NCI-H446 (cell line): ENCODE measurements at places on chromosomes 12 and 14.

DNA sequence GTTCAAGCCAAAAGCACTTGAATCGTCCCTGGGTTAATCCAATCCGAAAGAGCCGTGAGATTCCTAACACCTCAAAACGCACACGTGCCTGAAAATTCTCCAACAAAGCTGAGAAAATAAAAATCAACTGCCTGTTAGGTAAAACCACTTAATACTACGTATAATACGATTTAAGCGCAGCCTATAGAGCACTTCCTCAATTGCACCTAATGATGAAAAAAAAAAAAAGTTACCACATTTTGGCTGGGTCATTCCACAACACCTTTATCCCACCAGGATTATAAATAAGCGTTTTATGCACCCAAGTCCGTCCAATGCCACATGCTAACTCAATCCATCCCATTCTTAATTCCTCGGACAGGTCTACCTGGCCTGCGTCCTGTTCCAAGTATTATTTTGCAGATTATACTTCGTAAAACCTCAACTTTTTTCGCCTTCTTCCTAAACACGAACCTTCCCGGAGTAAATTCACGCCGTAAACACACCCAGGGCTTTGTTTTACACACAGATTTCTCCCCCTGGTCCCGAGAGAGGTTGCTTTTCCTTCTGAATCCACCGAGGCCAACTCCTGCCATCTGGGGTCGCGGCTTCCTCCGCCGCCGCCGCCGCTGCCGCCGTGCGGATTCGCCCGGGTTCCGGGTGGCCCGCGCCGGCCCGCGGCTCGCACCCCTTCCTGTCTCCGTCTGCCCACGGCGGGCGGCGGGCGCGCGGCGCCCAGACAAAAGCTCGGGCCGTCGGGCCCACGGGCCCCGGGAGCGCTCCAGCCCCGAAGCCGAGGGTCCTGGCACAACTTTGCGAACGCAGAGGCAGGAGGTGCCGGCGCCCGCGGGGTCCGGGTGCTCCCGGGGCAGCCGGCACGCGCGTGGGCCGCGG is 66.2 kb downstream of the RNF34 start:
- DNase-seq = no peak

DNA sequence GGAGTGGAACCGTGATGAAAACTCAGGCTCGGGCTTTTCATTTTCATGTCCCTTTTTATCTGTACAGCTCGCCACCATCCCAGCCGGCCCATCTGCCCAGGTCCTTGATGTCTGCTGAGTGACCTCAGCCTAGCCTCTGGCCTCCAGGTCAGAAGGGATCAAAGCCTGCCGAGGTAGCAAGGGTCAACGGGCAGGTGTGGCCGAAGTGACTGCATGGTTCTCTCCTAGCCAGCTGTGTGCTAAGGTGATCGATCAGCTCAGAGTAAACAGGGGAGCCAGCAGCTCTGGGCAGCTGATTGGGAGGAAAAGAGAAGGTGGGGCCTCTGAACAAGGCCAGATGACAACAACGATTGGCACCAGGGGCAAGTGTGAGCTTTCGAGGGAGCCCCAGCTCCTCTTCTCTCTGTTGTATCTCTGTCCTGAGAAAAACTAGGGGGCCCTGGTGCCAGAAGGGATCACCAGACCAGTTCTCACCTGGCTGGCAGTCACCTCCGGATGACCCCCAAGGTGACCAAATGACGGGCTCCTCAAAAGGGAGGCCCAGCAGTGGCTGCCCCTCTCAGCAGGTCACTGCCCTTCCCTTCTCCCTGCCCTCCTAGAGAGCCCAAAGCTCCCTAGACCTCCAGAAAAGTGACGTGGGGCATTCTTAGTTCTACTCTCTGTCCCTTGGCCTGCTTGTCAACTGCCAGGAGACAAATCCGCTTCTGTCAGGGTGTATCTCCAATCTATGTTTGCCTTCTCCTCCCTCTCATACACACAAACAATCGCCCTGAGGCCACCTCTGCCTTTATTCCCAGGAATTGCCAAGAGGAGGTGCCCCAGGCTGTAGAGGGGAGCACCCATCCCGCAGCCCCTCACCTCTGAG is 3.4 kb downstream of the SLC6A12 start:
- DNase-seq = no peak

- DNase-seq = peak; percentile 24
These were observed 42.5 kb upstream of the MYBPC1 start for GRCh38 chr12:101552277-101552676.

DNA sequence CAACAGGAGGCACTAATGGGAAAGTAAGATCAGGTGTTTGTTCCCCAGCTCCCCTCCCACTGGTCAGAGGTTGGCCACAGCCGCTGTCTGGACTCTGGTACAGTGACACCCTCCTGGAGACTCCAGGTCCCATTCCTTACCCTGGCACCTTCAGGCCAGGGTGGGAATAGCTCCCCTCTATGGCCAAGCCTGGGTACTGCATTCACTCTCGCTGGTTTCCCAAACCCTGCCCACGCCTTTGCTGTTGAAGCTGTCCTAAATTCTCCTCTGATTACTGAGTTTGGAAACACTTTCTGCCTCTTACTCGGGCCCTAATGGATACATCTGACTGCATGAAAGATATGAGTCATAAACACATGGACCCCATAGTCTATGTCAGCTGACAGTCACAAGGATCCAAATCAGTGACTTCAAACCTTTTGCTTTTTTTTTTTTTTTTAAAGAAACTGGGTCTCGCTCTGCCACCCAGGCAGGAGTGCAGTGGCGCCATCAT is 17.9 kb downstream of the HRK start:
- DNase-seq = no peak

DNA sequence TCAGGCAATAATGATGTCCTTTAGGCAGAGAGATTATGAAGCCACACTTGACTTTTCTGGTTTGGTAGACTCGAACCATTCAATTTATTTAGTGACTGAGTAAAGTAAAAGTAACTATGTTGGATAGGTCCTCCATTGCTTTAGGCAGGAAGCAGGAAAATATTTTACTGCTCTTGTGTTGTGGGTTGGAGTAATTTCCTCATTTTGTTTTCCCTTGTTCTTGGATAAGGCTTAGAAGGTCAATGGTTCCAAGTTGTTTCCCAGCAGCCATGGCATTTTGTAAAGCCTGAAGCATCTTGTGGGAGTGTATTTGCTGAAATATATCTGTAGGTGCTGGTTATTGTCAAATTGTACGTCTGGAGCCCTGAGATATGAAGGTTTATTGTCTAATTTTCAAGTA is 161.2 kb upstream of the SLC38A2 start:
- no peak for DNase-seq

- DNase-seq = no peak
These were observed 306.1 kb upstream of the RGS6 start for GRCh38 chr14:71625891-71626701.

DNA sequence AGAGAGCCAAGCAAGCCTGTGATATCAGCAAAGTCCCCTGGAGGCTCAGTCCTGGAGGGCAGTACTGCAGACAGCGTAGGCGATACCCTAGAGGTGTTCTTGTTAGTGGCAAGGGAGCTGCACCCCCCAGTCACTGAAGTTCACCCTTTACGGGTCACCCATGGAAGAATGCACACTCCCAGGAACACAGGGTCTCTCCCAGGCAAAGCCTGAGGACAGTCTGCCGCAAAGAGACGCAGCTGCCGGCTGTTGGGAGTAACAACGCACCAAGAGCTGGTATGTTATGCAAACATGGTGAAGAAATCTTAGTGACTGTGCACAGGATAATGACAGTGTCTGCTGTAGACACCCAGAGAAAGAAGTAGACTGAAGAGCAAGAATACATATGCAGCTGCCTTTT is 43.5 kb upstream of the NOS1 start:
- DNase-seq = no peak

- no peak for DNase-seq
These were observed 120.9 kb downstream of the TMEM132C start for GRCh38 chr12:128387811-128388422.

GRCh38 chr14:40232302-40232701 is 800.1 kb upstream of the FBXO33 start:
- DNase-seq = no peak

DNA sequence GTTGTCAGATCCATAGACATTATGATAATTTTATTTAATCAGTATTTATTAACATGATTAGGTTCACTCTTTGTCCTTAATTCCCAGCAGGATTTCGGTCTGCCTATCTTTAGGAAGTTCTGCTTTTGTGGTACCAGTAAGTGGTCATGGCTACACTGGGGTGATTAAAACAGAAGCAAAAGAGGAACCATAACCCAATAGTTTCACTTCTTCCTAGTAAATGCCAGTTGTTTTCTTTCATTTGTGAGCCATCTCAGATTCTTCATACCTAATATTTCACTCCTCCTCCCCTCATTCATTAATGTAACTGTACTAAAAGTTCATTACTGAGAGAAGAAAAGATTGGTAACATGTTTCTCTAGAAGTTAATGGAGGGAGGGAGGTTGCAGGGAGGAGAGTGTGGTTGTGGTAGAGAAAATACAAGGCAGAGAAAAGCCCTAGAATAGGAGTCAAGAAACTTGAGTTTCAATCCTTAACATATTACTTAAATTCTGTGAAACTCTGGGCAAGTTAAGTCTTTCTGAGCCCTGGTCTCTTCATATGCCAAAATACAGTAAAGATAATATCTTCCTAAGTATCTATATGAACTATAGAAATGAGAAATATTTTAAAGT is 101.2 kb downstream of the PEBP1 start:
- no peak for DNase-seq

- no peak for DNase-seq
These were observed 22.9 kb upstream of the EVL start for GRCh38 chr14:100042286-100042685.

DNA sequence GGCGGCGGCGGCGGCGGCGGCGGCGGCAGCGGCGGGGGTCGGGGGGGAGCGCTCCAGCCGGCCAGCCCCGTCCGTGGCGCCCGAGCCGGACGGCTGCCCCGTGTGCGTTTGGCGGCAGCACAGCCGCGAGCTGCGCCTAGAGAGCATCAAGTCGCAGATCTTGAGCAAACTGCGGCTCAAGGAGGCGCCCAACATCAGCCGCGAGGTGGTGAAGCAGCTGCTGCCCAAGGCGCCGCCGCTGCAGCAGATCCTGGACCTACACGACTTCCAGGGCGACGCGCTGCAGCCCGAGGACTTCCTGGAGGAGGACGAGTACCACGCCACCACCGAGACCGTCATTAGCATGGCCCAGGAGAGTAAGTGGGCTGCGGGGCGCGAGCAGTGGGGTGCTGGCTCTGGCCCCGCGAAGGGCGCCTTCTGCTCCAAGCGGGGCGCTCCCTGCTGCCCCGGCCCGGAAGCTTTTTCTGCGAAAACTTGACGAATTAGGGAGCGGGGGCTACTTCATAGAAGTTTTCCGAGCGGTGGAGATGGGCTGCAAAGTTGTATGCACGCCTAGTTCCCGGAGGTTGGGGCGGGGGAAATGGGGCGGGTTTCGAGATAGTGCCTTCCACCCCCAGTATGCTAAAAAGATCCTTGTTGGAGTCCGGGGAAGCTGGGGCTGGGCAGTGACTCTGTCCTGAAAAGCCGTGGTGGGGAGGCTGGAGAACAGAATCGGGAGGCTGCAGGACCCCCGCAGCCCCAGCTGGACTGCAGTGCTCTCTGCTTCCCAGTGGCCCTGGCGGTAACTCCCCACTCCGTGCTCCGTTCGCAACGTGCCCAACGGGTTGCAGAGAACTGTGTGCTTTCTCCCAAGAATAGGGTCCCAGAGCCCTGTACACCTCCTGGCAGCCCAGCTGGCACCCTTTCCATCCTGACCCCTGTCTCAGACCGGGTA is 751 bp downstream of the GDF11 start:
- no peak for DNase-seq

DNA sequence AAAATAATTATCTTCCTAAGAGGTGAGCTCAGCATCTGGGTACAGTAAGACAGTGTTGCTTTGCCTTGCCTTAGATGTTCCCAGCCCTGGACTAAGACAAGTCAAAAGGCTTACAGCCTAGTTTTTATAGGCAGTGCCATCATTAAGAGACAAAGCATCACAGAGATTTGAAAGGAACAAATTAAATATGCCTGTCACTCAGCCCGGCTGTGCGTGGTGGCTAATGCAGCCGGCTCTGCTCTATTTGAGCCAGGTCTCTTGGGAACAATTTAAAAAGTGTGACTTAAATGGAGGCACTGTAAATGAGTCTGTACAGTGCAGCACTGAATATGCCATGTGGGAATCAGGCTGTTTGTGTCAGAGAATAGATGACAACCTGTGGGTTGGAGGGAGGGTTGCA is 1687.4 kb upstream of the FLRT2 start:
- DNase-seq = no peak

GRCh38 chr12:52946334-52946733 is 2.6 kb upstream of the KRT18 start:
- DNase-seq = no peak

DNA sequence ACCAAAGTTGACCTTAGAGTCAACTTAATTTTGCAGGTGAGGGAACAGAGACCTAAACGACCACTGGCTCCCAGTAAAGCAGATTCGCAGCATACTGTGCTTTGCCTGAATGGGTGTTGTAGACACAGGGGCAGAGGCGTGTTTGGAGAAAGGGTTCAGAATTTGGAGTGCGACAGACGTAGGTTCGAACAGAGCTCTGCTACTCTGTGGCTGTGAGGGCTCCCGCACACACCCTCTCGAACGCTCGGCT is 243 bp upstream of the TOMM20L start:
- no peak for DNase-seq

- DNase-seq = no peak
These were observed 31.8 kb upstream of the TEX22 start for GRCh38 chr14:105366386-105367074.

GRCh38 chr14:60221457-60221856 is 27.6 kb upstream of the PPM1A start:
- no peak for DNase-seq

- DNase-seq = no peak
These were observed 495 bp downstream of the TMEM121 start for GRCh38 chr14:105526776-105527380.
